ENCODE measurements at places on chromosomes 12 and 14.
A peak's percentile ranks its signal among the peaks of the same experiment; 100 is the strongest.

DNA sequence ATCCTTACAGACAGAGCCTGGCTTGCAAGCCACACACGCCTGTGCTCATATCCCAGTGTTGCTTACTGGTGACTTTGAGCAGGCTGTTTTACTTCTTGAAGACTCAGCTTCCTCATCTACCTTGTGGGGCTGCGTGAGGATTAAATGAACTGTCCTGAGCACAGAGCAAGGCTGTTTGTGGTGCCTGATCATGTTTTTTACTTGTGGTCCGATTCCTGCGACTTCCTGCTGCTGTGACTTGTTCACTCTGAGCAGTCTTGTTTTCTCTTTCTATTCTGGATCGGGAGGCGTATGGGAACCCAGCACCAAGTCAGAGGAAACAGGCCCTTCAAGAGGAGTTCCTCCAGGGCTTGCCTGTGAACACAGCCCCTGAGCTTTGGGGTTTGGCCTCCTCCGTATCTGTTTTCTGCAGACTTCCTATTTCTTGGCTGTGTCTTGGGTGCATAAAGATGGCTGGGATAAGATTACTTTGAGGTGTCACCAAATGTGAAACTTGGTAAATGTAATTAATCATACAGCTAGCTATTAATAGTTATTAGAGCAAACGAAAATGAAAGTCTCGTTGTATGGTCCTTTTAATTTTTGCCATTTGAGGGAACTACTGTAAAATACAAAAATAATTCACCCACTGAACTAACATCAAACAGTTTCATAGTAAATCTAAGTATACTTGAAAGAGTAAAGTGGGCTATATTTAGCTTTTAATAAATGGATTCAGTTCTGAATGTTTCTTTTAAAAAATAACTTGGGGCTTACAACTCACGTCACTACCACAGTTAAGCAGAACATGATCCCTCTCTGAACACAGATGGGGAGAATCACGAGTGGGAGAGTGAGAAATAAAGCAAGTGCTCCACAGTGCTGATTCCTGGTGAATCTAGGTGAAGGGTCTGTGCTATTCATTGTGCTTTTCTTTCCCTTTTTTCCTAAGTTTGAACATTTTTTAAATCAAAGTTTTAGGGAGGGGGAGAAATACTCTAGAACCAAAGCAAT lies 251.5 kb downstream of the FOXN3 start:
- DNase-seq: no peak

DNA sequence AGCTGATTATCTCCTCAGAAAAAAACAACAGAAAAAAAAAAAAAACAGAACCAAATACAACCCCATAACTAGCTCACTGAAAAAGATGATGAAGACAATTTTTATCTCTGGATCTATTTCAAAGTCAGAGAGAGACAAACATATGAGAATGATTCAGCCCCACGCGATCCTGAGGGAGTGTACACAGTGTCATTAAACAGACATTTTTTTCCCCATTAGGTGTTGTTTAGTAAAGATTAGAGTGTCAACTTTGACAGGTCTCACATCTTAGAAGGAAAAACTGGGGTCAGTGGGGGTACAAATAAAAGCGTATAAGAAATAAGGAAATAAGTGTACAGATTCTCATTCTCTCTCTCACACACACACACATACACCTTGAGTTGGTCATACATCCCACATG lies 635.4 kb downstream of the NRXN3 start:
- no peak for DNase-seq

DNA sequence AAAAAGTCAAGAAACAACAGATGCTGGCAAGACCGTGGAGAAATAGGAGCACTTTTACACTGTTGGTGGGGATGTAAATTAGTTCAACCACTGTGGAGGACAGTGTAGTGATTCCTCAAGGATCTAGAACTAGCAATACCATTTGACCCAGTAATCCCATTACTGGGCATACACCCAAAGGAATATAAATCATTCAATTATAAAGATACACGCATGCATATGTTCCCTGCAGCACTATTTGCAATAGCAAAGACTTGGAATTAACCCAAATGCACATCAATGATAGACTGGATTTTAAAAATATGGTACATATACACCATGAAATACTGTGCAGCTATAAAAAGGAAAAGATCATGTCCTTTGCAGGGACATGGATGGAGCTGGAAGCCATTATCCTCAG lies 18.0 kb upstream of the CATSPERB start:
- DNase-seq: no peak

DNA sequence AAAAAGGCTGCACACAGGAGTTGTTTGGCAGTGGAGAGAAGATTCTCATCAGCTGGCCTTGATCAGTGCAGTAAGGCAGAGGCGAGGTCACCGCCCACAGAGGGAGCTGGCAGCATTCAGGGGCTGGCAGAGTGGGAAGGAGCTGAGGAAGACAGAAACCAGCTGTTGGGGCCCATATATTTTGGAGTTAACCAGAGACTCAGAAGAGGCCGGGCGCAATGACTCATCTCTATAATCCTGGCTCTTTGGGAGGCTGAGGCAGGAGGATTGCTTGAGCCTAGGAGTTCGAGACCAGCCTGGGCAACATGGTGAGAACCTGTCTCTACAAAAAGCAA lies 17.7 kb downstream of the SMCO2 start:
- peak; percentile 15 for DNase-seq

- DNase-seq: no peak
Observed at GRCh38 chr12:25960143-25960542, 1.7 kb downstream of the RASSF8 start.

DNA sequence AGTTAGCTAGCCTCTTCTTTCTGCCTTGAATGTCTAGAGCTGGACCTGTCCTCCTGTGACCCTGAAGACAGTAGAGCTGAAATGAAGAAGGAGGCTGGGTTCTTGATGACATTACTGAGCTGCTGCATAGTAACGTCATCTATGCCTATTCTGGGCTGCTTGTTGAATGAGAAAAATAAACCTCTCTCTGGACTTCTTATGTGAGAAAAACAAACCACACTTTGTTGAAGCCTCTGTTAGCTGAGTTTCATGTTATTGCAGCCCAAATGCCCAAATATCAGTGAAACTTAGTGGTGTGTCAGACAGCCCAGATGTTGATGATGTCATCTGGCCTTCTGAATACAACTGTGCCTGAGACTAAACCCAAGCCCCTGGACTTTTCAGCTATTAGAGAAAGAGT lies 67.0 kb upstream of the MAX start:
- DNase-seq: no peak

DNA sequence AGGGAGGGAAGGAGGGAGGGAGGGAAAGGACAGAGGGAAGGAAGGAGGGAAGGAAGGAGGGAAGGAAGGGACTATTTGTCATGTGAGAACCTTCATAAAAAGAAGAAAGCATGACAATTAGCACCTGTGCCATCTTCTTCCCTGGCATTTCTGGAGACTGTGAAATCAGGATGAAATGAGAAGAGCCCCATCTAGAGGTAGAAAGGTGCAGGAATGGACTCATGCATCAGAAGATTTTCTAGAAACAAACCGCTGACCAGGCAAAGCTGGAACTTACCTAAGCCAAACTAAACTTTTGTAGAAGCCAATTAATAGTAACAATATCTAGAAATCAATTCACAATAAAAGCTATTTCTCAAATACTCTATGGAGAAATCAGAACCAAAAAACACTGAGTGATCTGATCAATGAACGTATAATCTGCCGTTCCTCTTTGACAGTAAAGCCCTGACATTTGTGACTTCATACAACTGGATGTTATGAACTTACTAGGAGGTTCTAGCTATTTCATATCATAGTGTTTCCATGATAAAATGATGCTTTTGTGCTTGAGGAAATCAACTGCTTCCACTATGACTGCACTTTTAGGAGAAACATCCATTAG lies 24.4 kb upstream of the CRACR2A start:
- no peak for DNase-seq

DNA sequence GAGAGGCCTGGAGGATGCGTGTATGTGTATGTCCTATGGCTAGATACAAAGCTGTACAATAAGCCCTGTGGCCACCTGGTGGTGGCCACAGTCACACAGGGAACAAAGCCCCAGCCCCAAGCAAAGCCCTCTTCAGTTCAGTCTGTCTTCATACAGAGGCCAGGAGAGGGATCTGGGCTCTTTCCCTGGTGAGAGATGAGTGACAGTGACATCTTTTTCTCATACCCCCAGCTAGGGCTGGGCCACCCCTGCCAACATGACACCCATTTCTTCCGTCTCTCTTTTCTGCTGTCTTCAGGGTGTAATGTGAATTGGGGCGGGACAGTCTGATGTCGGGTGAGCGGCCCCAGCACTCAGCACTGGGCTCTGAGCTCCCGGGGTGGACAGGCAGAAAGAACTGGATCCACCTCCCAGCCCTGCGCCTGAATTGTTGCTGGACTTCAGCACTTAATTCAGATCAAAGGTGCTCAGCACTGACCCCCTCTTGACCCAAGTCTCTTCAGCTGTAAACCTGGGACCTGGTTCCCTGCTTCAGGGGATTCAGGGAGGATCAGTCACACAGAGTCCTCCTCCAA lies 59.8 kb downstream of the SERPINA3 start:
- no peak for DNase-seq

- DNase-seq: no peak
Observed at GRCh38 chr12:65963862-65964240, 139.6 kb downstream of the HMGA2 start.

GRCh38 chr12:46383654-46384450 lies 11.3 kb upstream of the SLC38A2 start:
- DNase-seq: peak; percentile 55

- peak; percentile 11 for DNase-seq
Observed at GRCh38 chr14:104876251-104876699, 11.2 kb downstream of the CEP170B start.

- DNase-seq: no peak
Observed at GRCh38 chr12:6735448-6736191, 11.8 kb downstream of the COPS7A start.

- DNase-seq: no peak
Observed at GRCh38 chr12:94998326-94998725, 5.2 kb downstream of the NDUFA12 start.

- DNase-seq: no peak
Observed at GRCh38 chr12:120649442-120650232, 9.2 kb downstream of the CABP1 start.

- no peak for DNase-seq
Observed at GRCh38 chr12:54863948-54864618, 9.8 kb downstream of the MUCL1 start.

- DNase-seq: no peak
Observed at GRCh38 chr12:54012631-54013409, 4.0 kb downstream of the HOXC8 start.

GRCh38 chr12:131642101-131642540 lies 68.8 kb upstream of the SFSWAP start:
- DNase-seq: no peak

DNA sequence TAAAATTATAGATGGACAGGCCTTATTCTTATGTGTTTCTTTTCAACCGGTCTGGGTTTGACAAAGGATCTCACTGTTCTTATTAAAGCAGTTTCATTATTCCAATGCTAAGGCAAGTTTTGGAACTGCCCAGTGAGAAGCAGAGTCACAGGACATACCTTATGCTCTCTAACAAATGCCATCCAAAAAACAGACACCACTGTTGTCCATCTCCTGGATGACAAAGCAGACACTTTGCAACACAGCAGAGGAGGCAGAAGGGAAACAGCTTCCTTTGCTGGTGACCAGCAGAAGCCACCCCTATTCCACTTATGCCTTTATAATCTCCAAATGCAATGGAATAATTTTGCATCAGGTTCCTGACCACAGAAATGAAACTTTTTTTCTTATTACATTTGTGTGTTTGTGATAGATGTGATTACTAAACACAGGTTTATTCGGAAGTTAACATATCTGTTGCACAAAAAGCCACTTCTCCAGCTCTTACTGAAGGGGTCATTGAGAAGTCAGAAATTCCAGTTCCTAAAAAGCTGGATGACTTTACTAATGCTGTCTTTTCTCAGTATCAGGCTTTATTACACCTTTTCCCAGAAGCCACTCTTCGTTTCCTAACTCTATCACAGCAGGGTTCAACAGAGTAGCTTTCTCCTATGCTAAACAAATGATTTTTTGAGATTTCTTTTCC lies 115.6 kb downstream of the BTG1 start:
- DNase-seq: no peak

DNA sequence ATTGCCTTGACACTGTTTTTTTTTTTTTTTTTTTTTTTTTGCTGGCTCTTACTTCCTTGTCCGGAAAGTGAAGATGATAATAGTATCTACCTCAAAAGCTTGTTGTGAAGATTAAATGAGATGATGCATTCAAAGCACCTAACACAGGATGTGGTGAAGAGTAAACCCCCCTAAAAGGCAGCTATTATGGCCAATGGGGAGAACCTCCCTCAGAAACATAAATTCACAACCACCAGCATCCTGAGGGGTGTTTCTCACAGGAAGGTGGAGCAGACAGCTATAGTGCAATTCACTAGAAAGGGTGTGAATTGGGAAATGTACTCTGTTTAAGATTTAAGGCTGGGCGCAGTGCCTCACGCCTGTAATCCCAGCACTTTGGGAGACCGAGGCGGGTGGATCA lies 85.4 kb upstream of the CRY1 start:
- DNase-seq: no peak

DNA sequence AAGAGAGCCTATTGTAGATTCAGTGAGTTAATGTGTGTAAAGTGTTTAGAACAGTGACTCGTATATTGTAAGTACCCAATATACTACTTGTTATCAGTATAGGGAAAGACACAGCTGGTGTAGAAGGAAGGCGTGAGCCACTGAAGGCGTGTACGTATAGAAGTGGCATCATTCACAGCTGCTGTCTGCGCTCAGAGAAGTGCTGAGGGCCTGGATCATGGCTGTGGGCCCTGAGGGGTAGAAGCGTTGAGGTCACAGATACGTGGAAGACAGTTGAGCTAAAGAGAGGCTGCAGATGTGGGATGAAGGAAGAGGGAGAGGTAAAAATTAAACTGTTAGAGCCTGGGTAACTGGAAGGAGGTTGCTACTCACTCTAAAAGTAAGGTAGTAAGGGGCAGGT lies 5.9 kb downstream of the C12orf75 start:
- DNase-seq: no peak

DNA sequence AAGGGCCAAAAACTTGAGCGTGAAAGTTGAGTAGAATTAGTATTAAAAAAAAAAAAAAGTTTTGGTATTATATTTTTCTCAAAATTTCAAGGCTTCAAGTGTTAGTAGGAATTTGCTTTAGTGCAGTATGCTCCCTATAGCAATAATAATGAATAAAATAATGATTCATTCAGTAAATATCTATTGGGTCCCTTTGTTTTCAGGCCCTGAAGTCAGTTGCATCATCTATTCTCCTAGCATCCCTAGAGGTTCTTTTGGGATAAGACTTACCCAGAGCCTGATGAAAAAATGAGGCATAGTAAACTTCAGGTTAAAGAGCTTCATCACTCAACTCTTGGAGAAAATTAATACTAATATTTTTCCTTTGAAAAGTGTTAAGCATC lies 1.1 kb downstream of the KMT5A start:
- DNase-seq: no peak

- no peak for DNase-seq
Observed at GRCh38 chr14:50978888-50979287, 34.6 kb upstream of the PYGL start.

- DNase-seq: no peak
Observed at GRCh38 chr14:77036484-77037214, 8.1 kb upstream of the IRF2BPL start.

Data from stimulated activated CD4-positive, alpha-beta T cell treated with anti-CD3 and anti-CD28 coated beads, Interleukin-4, amount 100 ng/mL, for 48 hours (primary cell).